ENCODE measurements at places on chromosomes 2 and 18.

GRCh38 chr2:58543442-58543841, 302.3 kb upstream of the FANCL start:
- no peak for DNase-seq

- no peak for DNase-seq
Measured at GRCh38 chr18:38460657-38461056, 895.1 kb upstream of the CELF4 start.

- DNase-seq: no peak
Measured at GRCh38 chr2:184359379-184359778, 238.9 kb upstream of the ZNF804A start.

DNA sequence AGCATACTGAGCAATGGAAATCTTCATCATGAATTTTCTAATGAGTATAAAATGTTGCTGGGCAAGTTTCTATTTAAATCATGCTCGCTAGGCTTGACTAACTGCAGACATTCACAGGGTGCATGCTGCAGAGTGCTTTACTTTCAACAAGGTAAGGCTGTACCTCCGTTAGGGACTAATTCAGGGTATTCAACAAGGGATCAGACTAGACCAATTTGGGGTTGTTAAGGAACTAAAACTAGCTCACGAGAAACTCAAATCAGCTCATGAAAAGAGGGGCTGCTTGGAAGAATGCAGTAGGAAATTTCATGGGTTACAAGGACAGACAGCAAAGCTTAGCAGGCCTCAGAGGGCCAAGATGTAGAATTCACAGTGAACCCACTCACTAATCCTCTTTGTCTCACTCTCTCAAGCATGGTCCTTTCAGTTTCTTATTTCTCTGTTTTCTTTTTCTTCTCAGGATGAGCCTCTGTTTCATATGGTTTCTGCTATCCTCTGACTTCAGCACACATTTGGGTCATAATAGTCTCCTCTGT, 2.2 kb downstream of the MYO3B start:
- DNase-seq: no peak

DNA sequence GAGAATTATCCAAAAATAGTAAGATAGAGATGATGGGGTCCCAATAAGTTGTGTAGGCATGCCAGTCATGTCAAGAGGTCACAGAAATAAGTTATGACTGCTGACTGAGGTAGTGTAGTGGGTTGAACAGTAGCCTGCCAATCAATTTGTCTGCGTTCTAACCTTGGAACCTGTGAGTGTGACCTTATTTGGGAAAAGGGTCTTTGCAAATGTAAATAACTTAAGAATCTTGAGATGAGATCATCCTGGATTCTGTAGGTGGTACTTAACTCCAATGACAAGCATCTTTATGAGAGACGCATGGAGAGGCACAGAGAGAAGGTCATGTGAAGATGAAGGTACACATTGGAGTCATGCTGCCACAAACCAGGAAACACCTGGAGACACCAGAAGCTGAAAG, 31.0 kb downstream of the ACVR1 start:
- DNase-seq: no peak

DNA sequence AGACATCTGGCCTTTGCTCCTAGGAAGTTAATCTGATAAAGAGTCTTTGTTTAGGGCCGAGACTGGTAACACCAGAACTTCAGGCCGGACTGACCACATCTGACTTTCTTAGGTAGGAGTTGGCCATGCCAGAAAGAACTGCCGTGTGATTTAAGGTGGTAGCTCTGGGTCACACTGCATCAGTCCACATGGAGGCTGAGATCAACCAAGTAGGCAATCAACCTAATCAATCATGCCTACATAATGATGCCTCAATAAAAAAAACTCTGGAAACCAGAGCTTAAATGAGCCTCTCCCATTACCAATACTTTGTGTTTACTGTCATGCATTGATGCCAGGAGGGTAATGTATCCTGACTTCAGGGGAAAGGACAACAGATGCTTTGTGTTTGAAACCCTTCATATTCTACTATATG, 44.1 kb upstream of the ORC2 start:
- DNase-seq: no peak

GRCh38 chr2:88692187-88692586, 714 bp downstream of the RPIA start:
- DNase-seq: peak; percentile 30

- DNase-seq: peak; percentile 79
Measured at GRCh38 chr2:64654063-64654811, 524 bp upstream of the SERTAD2 start.
